ENCODE measurements at places on chromosomes 5 and 9.

DNA sequence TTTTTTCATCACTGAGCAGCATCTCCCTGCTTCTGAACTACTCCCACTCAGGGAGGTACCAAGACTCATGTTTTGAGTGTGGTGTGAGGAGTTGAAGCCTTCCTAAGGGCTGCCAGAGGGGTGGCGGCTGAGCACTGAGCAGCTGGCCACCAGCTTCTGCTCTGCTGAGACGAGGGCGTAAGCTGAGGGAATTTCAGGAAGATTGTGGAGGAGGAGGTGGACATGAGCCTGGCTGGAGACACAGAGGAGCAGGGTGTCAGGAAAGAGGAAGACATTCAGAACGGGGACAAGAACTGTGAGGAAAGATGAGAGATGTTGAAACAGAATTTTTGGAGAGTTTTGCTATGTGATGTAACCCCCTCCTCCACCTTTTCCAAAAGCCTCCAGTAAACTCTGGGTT is 7.8 kb downstream of the LCP2 start:
- H3K4me3 ChIP-seq = no peak overlapping the region
- DNase-seq = no peak
- no peaks in the 10 kb centered on the region for H3K27me3 ChIP-seq
- no peak overlapping the region for H3K27ac ChIP-seq
- H3K4me1 ChIP-seq = peaks cover 40% of the 10 kb centered on the region

DNA sequence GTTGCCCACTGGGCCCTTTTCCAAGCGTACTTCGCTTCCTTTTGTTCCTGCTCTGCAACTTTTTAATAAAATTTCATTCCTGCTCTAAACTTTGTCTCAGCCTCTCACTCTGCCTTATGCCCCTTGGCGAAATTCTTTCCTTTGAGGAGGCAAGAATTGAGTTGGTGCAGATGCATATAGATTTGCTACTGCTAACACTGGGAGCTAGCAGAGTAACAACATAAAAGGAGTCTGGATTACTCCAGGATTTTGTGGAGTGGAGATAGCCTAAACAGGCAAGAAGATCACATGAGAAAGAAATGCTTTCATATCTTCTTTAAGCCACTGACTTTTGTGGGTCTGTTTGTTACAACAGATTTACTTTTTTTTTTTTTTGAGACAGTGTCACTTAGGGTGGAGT is 12.9 kb upstream of the RFESD start:
- no peaks in the 10 kb centered on the region for H3K36me3 ChIP-seq
- no peaks in the 10 kb centered on the region for H3K27me3 ChIP-seq
- no peak for DNase-seq
- no peak overlapping the region for H3K27ac ChIP-seq

- no peaks in the 10 kb centered on the region for H3K4me1 ChIP-seq
- no peak overlapping the region for H3K27ac ChIP-seq
- DNase-seq = no peak
- no peaks in the 10 kb centered on the region for H3K27me3 ChIP-seq
Observed at GRCh38 chr5:133721365-133721764, 109.0 kb upstream of the FSTL4 start.

GRCh38 chr9:124932333-124932732 is 8.6 kb downstream of the GOLGA1 start:
- H3K4me3 ChIP-seq = no peak overlapping the region
- peaks cover 10% of the 10 kb centered on the region for H3K4me1 ChIP-seq
- H3K36me3 ChIP-seq = peaks cover 38% of the 10 kb centered on the region

GRCh38 chr5:23446424-23446823 is 61.0 kb upstream of the PRDM9 start:
- H3K4me1 ChIP-seq = no peaks in the 10 kb centered on the region
- H3K4me3 ChIP-seq = no peak overlapping the region

Data from Karpas-422 (cell line).